Ascending aorta (tissue), 2 donors: ENCODE measurements at places on chromosomes 5 and 9. TPM values are rescaled to one million over a fixed set of nuclear protein-coding genes. Genes with fewer than 3 reads are reported as not detected.

GRCh38 chr9:124062172-124062571 is 50.6 kb downstream of the LHX2 start:
- H3K27ac ChIP-seq = no peak overlapping the region
- no peaks in the 10 kb centered on the region for H3K27me3 ChIP-seq
- no peak overlapping the region for H3K4me3 ChIP-seq
- H3K4me1 ChIP-seq = no peaks in the 10 kb centered on the region
- no peaks in the 10 kb centered on the region for H3K36me3 ChIP-seq

- DNase-seq = no peak
- H3K27ac ChIP-seq = no peak overlapping the region
- no peaks in the 10 kb centered on the region for H3K4me1 ChIP-seq
- no peaks in the 10 kb centered on the region for H3K36me3 ChIP-seq
These were observed 91.0 kb downstream of the FREM1 start for GRCh38 chr9:14819183-14819582.

DNA sequence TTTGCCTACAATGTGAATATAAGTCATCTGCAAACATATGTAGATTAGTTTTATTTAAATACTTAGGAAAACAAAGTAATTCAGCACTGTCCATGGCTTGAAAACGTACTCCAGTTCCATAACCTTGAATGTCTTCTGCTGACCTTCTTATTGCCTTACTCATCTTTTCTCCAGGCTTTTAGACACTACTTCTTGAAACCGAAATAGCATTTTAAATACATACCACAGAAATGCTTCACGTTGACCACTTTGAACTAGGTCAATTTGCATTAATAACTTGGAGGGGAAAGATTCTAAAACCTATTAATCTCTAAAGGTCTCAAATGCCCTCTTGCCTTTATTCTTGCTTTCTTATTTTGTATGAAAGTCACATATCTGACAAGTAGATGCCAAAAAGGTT is 995.4 kb upstream of the ACO1 start:
- H3K27ac ChIP-seq = no peak overlapping the region
- no peak for DNase-seq
- H3K4me1 ChIP-seq = no peaks in the 10 kb centered on the region
- no peaks in the 10 kb centered on the region for H3K36me3 ChIP-seq

DNA sequence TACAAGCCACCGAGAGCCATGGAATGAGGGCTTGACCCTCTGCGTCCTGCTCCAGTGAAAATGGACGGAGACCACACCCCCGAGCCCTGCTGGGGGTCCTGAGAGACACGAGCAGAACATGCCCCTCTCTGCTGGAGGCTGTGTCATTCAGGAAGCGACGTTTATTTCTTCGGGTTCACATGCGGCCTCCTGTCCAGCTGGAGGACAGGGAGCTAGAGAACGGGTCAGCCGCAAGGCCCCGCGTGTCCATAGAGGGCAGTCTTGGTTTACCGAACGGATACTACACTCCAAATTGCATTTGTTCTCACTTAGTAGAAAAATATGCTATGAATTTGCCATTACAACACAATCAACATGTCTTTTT is 36.1 kb downstream of the MRPL36 start:
- no peaks in the 10 kb centered on the region for H3K4me1 ChIP-seq
- no peak overlapping the region for H3K4me3 ChIP-seq
- H3K27me3 ChIP-seq = no peaks in the 10 kb centered on the region
- peak; percentile 22 for DNase-seq
- no peaks in the 10 kb centered on the region for H3K36me3 ChIP-seq
- H3K27ac ChIP-seq = no peak overlapping the region

DNA sequence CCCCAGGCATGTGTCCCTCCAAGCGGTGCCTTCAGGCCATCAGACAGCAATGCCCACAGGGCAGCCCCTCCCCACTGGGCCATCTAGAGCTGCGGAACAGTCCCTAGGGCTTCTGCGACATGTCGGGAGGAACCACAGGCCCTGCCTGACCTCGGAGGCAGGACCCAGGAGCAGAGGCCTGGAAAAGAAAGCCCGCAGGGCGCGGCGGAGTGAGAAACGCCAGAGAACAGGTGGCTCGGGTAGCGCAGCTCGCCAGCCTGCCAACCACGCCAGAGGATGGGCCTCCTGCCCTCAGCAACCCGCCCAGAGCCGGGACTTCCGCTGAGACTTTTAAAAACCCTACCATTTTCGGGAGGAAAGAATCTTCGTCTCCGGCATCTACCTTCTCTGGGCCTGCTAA is 715 bp downstream of the LCN8 start:
- H3K36me3 ChIP-seq = no peaks in the 10 kb centered on the region
- H3K27me3 ChIP-seq = no peaks in the 10 kb centered on the region
- no peaks in the 10 kb centered on the region for H3K4me1 ChIP-seq
- no peak overlapping the region for H3K27ac ChIP-seq
- no peak for DNase-seq

DNA sequence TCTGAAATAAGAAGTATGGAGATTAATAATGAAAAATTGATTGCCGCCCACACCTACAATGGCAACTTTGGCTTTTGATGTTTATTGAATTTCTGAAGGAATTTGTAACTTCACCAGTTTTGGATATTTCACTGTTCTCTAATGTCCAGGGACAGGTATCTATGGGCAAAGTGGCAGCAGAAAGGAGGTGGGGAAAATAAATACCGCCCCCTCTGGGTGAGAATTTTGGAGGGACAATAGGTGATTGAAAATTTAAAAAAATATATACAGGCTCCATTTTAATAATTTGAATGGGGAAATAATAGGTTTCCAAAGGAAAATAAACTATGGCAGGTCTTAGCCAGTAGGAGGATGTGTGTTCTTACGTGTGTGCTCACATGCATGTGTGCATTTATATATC is 1.3 kb downstream of the SCGB3A2 start:
- no peaks in the 10 kb centered on the region for H3K4me1 ChIP-seq
- H3K27ac ChIP-seq = no peak overlapping the region
- H3K36me3 ChIP-seq = no peaks in the 10 kb centered on the region
- H3K4me3 ChIP-seq = no peak overlapping the region
- H3K27me3 ChIP-seq = no peaks in the 10 kb centered on the region
- DNase-seq = no peak

DNA sequence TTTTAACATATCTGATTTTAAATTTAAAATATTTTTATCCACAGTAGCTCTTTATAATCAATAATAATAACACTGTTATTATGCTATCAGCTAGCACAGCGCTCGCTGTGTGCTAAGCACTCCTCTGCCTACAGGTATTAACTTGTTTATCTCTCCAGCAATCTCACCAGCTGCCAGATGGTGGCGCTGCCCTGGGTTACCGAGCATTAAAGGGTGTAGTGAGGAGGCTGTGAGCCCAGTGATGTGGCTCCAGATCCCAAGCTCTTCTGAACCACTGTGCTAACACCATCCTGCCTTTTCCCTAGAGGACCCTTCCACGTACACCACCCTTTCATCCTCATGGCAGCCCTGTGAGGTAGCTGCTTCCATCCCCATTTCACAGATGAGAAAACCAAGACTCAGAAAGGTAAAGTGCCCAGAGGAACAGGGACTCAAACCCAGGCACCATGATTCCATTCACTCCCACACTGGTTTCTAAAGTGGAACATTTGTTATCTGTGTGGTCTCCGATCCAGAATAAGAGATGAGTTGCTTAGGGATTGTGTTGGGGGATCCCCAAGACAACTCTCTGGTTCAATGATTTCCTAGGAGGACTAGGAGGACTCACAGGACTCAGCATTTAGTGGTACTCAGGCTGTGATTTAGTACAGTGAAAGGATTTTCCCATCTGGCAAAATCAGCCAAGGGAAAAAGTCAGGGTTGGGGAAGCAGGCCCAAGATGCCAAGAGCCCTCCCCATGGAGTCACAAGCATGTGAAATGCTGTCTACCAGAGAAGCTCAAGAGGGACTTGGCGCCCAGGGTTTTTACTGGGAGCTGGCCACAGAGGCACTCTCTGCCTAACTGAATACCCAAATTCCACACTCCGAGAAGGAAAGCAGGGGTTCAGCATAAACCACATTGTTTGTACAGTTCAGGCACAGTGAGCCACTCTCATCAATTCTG is 7.0 kb downstream of the IGFBPL1 start:
- no peaks in the 10 kb centered on the region for H3K36me3 ChIP-seq
- H3K4me3 ChIP-seq = no peak overlapping the region
- no peaks in the 10 kb centered on the region for H3K4me1 ChIP-seq
- H3K27me3 ChIP-seq = no peaks in the 10 kb centered on the region

DNA sequence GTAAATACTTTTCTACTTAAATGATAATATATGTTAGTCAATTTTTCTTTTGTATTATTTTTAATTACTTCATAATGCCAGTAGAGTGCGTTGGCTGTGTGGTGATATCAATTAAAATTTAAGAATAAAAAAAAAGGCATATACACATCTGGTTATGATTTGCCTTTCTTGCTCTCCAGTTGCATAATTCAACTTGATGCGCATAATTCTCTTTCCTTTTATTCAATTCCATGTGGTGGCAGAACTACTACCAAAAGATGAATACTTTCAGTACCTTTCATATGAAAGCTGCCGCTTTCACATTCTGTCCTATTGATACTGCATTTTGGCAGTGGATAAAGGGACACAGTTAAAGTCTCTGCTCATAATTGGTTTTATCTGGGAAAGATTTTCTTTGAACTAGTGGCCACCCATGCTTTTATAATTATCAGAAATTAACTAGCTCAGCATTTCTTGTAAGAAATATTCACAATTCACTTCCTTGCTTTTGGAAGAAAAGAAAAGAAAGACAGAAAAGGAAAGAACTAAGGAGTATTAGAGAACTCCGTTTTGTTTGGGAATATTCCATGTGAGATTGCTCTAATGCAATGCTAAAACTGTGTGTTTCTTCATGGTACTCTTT is 12.3 kb upstream of the ADGRV1 start:
- no peak overlapping the region for H3K4me3 ChIP-seq
- DNase-seq = no peak
- no peak overlapping the region for H3K27ac ChIP-seq
- no peaks in the 10 kb centered on the region for H3K36me3 ChIP-seq
- no peaks in the 10 kb centered on the region for H3K4me1 ChIP-seq
- no peaks in the 10 kb centered on the region for H3K27me3 ChIP-seq

GRCh38 chr5:128669803-128670202 is 131.8 kb upstream of the FBN2 start:
- no peak overlapping the region for H3K4me3 ChIP-seq
- no peak for DNase-seq
- H3K36me3 ChIP-seq = no peaks in the 10 kb centered on the region
- no peak overlapping the region for H3K27ac ChIP-seq

DNA sequence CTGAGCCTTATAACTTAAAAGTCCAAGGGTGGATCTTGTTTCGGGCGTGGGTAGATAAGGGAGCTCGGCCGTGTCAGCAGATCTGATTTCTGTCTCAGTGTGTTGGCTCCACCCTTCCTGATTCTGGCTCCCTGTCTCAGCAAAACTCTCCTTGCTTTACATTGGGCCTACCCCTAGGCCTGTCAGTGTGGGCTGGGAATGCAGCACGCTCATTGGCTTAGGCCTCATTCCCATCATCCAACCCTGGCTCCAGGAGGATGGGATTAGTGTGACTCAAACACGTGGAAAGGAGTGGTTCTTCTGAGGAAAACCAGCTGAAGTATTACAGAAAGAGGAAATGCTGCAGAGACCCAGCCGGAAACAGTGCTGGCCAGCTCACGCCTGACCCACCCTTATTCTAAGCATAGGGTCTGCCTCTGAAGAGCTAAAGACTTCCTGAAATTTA is 59.9 kb downstream of the ZFAND5 start:
- peak; percentile 93 for DNase-seq
- no peaks in the 10 kb centered on the region for H3K27me3 ChIP-seq
- no peaks in the 10 kb centered on the region for H3K4me1 ChIP-seq
- H3K27ac ChIP-seq = peak overlapping the region; percentile 81

DNA sequence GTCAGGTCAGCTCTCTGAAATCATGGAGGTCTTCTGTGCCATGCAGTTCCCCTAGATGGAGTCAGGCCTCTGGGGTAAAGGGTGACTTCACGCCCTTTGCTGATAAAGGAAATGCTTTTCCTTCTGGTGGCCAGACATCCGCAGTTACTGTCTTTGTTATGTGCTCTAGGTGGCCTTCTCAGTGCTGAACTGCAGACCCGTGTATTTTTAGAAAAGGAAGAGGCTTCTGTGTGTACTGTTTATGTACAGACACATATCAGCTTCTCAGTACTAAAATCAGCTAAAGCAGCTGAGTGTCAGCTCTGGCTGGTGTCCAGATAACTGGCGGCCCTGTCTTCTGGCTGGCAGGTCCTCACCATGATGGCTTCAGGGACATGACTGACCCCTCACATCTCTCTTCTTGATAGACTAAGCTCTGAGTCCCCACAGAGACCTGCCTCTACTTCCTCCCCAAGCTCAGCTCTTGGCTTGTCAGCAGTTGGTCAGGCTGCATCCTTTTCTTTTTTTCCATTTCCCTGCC is 75.3 kb downstream of the ARHGAP26 start:
- peaks cover 55% of the 10 kb centered on the region for H3K4me1 ChIP-seq
- no peaks in the 10 kb centered on the region for H3K36me3 ChIP-seq
- no peak overlapping the region for H3K4me3 ChIP-seq

GRCh38 chr5:72163349-72163983 is 56.2 kb downstream of the MAP1B start:
- peaks cover 23% of the 10 kb centered on the region for H3K4me1 ChIP-seq
- H3K4me3 ChIP-seq = no peak overlapping the region

FOXD4 gene
- not detected for total RNA-seq

SPINK4 gene
- total RNA-seq = not detected

MEIKIN gene
- not detected for total RNA-seq

GPR21 gene
- total RNA-seq = 5.7 TPM

GADD45G gene
- 4.6 TPM for total RNA-seq

DMRT3 gene
- not detected for total RNA-seq
